ENCODE measurements at places on chromosomes 2 and 18.
A peak's percentile ranks its signal among the peaks of the same experiment; 100 is the strongest.

DNA sequence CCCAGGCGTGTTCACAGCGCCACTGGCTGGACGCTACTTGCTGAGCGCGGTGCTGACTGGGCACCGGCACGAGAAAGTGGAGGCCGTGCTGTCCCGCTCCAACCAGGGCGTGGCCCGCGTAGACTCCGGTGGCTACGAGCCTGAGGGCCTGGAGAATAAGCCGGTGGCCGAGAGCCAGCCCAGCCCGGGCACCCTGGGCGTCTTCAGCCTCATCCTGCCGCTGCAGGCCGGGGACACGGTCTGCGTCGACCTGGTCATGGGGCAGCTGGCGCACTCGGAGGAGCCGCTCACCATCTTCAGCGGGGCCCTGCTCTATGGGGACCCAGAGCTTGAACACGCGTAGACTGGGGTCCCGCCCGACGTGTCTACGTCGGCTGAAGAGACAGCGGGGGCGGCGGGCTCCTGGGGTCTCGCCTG is 891 bp upstream of the KHK start:
- DNase-seq = peak; percentile 49

DNA sequence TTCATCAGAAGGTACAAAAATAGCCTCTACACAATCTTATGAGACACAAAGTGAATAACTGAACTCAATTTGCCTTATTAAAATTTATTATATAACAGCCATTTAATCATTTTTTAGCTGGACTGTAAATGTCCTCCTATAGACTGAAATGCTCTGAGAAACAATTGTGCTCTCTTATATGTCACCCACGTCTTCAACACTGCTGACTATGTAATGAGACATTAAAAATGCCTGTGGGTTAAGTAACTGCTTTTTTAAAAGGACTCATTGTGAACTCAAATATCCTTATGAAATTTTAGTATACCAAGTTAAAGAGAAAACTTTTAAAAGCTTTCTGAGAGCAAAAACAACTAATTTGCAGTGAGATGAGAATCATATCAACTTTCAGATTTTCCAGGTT is 10.4 kb upstream of the GALNT1 start:
- no peak for DNase-seq

DNA sequence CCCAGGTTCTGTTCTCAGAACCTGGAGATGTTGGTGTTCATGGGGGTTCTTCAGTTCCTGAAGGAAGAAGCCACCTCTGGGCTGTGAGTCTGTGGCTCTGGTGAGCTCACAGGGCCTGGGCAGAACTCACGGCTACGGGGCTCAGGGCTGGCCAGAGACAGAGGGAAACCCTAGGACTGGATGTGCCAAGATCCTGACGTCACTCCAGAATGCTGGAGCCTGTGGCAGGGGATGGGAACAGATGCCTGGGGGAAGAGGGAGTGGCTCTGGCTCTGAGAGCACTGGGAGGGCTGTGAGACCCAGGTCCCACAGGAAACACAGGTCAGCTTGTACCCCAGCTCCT is at the start of gene OTOF:
Gene OTOF (minus strand): TSS at position 214 of the 343 bp plus-strand sequence.
- no peak for DNase-seq

DNA sequence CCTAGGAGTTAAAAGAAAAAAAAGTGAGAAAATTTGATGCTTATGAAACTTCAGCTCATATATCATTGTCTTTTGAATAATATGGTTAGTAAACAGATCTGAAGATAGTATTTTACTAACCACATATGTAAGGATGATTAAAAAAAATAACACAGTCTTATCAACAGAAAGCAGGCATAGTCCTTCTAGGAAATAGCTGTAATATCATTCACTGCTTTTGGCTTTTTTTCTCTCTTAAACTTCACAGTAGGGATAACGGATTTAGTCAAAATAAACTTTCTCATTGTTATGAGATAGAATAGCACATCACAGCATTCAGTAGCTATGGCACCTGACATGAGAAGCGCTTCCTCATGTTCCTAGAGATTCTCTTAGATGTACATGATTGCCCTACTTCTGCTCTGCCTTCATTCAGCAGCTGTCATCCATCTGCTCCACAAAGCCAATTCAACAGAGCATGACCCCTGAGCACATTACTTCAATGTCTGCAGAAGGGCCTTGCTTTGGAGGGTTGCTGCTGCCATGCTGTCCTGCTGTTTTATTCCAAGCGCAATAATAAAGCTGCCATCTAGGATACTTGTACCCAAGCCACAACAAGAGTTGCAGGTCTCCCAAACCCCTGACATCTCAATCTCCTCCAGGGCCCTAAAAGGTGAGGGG is 67.0 kb downstream of the TTC21B start:
- DNase-seq = no peak

GRCh38 chr2:120221616-120222015 is 1.6 kb downstream of the TMEM185B start:
- no peak for DNase-seq

GRCh38 chr18:79690071-79690470 is 10.5 kb downstream of the CTDP1 start:
- DNase-seq = no peak

GRCh38 chr18:43141208-43141607 is 25.7 kb upstream of the RIT2 start:
- peak; percentile 48 for DNase-seq

GRCh38 chr18:23816740-23817139 is 127.5 kb downstream of the LAMA3 start:
- DNase-seq = no peak

- no peak for DNase-seq
These were observed 75.8 kb downstream of the PHLPP1 start for GRCh38 chr18:62790871-62791772.

GRCh38 chr18:41974796-41975201 is 19.8 kb downstream of the PIK3C3 start:
- DNase-seq = no peak

DNA sequence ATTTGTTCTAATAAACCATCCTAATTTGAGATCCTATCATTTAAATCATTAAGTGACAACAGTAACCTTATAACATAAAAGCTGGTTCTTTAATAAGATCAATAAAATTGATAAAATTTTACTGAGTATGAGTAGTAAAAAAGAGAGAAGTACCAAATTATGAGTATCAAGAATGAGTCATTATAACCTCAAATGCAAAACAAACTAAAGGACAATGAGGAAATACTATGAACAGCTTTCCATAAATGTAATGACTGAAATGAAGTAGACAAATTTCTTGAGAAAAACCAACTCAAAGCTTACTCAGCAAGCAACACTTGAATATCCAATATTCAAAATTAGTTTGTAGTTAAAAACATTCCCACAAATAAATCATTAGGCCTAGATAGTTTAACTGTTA is 433.0 kb downstream of the ZEB2 start:
- DNase-seq = no peak

- no peak for DNase-seq
These were observed 85.6 kb downstream of the EHD3 start for GRCh38 chr2:31319406-31320175.

- DNase-seq = peak; percentile 45
These were observed 258.0 kb downstream of the CNTNAP5 start for GRCh38 chr2:124283096-124283495.

- peak; percentile 82 for DNase-seq
These were observed 112.3 kb downstream of the RAB3GAP1 start for GRCh38 chr2:135164431-135164830.

DNA sequence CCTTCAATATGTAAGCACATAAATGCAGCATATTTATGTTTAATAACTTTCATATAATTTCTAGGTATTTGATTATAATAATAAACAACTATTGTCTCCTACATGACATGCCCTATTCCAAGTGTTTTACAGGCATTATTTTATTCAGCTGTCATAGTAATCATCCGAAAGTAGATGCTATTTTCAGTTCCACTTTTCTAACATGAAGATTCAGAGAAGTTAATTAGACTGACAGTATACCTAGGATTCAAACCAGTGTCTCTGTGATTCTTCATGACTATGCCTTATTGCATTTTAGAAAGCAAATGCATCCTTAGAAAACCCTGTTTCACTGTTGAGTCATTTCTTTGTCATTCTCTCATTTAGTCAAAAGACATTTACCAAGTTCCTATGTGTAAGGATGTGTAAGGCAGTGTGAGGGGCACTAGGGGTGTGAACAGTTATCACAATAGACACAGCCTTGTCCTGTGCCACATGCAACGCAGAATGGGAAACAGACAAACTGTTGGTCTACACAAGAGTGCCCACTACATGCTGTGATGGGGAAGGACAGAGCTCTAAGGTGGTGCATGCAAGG is 79.8 kb downstream of the DTNA start:
- DNase-seq = no peak

DNA sequence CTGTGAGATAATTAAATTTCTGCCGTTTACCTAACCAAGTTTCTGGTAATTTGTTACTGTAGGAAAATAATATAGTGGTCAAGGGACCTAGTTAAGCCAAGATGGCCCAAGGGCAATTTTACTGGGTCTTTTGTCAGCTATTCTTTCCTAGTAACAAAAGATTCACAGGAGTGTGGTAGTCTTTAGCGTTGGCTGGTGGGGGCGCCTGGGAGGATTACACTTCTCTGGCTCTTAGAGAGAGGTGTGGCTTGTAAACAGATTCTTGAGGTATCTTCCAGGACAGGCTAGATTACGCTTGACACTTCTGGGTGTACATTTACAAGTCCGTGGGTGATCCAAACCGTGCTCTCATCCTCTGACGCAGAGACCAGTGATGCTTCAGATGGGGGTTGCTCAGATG is 3.3 kb upstream of the ACOXL start:
- peak; percentile 9 for DNase-seq

DNA sequence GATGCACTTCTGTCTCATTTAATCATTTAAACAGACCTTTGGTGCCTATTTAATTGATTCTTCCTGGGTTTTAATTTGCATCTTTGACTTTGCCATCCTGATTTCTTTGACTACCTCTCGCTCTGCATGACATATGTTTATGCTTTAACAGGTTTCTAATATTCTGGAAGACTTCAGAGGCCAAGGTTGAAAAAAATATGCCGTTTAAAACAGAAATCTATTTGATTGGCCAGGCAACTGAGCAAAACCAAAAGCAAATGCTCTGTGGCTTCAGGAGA is 303.4 kb downstream of the IRS1 start:
- DNase-seq = no peak

- DNase-seq = no peak
These were observed 458.1 kb downstream of the BCL11A start for GRCh38 chr2:60095202-60095815.

DNA sequence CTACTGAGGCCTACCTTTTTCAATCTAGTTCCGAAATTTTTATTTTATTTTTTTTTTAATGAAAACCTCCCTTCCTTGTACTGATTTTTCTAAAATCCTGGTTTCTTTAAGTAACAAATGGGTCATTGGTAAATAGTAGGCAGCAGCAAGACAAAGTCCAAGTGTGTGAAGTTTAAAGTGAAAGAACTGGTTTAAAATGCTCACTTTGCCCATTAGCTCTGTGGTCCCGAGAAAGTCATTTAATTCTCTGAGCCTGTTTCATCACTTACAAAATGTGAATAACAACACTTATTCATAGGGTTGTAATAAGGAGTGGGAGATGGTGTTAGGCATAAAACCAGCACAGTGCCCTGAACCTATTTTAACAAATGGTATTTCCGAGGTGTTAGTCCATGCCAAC is 426.2 kb downstream of the ERBB4 start:
- DNase-seq = no peak

DNA sequence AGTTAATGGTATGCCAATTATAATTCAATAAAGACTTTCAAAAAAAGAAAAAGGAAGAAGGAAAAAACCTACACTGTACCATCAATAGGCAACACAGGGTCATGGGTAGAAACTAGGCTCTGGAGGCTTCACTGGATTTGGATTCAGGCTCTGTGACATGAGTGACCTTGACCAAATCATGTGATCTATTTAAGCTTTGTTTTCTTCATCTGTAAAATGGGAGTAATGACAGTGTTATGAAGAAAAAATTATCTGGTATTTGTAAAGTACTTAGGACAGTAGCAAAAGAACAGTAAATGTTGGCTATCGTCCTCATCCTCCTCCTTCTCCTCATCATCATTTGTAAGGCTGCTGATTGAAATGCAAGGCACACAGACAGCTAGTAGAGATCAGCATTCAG is 59.3 kb upstream of the STPG4 start:
- DNase-seq = no peak

GRCh38 chr18:63097178-63097577 is 222.4 kb downstream of the BCL2 start:
- DNase-seq = no peak

DNA sequence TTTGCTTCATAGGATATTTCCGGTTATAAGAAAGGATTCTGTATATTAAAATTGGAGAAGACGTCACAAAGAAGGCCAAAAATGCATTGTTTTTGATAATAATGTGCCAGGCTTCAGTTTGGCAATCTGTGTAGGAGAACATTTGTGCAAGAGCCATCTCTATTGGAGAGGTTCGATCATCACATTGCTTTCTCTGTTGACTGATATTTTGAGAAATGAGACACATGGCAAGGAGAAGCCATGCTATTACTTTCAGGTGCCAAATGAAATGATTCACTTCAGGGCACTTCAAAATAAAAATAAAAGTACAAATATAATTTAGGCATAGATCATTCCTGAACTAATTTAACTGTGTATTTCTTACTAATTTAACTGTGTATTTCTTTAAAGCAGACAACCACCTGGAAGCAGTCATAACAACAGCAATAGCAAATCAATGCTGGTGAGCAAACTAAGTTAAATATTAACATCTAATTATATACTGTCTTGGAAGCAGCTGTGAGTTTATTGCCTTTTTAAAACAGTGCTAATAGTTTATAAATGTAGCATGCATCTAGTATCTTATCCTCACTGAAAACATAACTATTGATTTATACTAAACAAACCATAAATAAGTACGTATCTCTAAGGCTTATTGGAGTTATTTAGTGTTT is 50.2 kb upstream of the CHST9 start:
- no peak for DNase-seq

DNA sequence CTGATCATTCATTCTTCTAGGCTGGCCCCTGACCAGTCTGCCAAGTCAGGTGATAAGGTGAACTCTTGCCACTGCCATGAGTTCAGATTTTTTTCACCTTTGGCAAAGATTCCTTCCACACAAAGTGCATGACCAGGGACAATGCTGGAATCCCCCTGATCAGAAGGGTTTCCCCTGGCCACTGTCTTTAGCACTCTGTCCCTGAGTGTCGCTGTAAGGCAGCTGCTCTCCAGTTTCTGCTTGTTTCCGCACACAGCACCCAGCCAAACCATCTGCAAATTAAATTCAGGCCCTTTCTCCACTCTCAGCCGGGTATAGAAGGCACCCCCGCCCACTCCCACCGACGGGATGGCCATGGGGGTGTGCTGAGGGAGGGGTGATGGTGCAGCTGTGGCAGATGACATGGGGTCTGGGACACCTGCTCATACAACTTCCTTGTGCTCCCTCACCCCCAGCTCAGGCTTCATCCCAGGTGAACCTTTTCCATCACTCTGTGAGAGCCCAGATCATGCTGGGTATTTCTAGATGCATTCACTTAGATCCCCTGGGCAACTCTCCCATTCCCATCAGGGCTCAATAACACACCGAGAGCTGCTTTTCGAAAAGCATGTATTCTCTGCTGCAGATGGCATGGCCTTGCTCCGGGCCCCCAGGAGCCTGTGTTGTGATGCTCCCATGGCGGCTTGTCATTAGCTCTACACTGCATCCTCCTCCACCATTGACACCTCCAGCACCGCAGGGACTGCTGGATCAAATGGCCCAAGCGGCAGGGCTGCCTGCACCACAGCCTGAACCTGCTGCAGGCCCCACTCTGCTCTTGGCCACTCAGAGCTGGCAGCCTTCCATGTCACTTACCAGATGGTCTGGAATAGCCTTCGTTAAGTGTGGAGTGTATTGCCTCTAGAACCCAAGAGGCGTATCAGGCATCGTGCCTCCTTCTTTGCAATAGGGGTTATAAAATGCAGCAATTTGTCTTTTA is 52.3 kb upstream of the ROCK2 start:
- DNase-seq = no peak
